ENCODE measurements at places on chromosomes 13 and 19.
A peak's percentile ranks its signal among the peaks of the same experiment; 100 is the strongest.

GRCh38 chr19:47267350-47267759 is 7.3 kb upstream of the INAFM1 start:
- no peak for DNase-seq

- no peak for DNase-seq
These were observed 17.9 kb upstream of the RFC3 start for GRCh38 chr13:33799950-33800592.

GRCh38 chr13:94435604-94436226 is 43.8 kb downstream of the DCT start:
- peak; percentile 9 for DNase-seq

GRCh38 chr13:98451676-98452470 is 125.0 kb downstream of the STK24 start:
- DNase-seq = peak; percentile 88

- no peak for DNase-seq
These were observed 133.9 kb downstream of the PTPRS start for GRCh38 chr19:5206751-5207075.
